AG08396 (cell line): ENCODE measurements at places on chromosomes 1 and 21.

DNA sequence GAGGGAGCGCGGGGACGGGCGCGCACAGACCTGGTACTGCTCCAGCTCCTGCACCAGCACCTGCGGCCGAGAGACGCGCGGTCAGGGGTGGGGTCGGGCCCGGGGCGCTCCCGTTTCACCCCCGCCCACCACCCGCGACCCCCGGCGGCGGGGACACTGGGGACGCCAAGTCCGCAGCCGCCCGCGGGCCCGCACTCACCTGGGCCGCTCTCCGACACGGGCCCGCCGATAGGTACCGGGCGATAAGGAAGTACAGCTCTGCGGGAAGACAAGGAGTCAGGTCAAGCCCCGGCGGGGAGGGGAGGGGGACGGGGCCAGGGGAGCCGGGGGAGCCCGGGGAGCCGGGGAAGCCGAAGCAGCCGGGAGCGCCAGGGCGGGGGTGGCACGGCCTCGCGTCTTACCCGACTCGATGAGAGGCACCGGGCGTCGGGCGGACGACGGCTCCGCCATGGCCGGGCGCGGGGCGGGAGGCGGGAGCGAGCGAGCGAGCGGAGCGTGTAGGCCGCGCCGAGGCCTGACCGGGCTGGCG lies 326 bp downstream of the BRWD1 start:
- DNase-seq: peak; percentile 25

GRCh38 chr1:198986442-198986841 lies 347.6 kb downstream of the PTPRC start:
- no peak for DNase-seq

DNA sequence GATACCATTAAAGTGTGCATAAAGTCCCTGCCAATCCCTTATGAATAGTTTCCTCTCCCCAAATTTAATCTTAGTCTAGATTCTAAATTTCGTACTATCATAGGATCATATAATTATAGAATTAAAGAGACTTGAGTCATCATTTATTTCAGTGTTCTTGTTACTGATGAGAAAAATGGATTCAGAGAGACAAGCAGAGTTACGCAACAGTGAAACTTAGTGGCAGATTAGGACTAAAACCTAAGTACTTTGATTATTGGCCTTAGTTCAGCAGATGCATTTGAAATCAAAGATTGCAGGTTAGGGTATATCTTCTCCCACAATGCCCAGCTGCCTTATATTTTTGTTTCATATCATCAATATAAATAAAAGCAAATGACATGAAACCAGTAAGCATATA lies 843 bp upstream of the KRTAP19-7 start:
- DNase-seq: no peak

DNA sequence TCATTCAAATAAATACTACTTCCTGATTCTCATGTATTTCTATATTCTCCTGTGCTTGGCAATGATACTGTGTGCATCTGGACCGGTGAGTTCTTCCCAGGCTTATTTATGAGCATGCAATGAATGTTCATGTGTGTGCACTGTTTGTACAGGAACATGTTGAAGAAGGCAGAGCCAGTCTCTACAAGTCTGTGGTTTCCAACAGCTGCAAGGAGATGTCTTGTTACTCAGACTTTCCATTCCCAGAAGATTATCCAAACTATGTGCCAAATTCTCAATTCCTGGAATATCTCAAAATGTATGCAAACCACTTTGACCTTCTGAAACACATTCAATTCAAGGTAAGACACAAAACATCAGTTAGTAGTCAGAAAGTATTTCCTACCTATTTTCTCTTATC lies 19.1 kb downstream of the FMO1 start:
- no peak for DNase-seq

- no peak for DNase-seq
Measured at GRCh38 chr1:198612471-198613260, 26.2 kb upstream of the PTPRC start.

- DNase-seq: no peak
Measured at GRCh38 chr1:168864266-168864665, 135.3 kb upstream of the DPT start.
